ENCODE measurements at places on chromosomes 3 and 15.

DNA sequence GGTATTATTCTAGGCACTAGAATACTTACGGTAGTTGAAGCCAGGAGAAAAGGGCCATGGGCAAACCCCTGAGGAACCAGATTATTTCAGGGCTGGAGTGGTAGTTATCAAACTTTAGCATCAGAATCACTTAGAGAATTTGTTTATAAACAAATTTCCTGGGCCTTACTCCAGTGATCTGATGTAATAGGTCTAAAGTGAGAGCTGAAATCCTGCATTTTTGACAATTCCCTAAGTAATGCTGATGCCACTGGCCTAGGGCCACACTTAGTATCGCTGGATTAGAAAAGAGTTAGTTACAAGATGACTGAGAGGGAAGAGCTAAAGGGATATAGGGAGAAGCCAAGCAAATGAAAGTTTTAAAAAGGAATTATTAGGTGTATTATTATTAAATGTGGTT is 412.5 kb upstream of the THRB start:
- no peak for DNase-seq

DNA sequence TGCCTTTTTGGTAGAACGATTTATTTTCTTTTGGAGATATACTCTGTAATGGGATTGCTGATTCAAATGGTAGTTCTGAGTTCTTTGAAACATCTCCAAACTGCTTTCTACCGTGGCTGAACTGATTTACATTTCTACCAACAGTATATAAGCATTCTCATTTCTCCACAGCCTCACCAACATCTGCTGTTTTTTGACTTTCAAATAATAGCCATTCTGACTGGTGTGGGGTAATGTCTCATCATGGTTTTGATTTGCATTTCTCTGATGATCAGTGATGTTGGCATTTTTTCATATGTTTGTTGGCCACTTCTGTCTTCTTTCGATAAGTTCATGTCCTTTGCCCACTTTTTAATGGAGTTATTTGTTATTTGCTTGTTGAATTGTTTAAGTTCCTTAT is 154.0 kb downstream of the ABHD5 start:
- DNase-seq, result no peak

GRCh38 chr3:24945563-24945962 is 450.9 kb upstream of the THRB start:
- DNase-seq, result no peak

- no peak for DNase-seq
These were observed 24.6 kb upstream of the AP4E1 start for GRCh38 chr15:50883903-50884302.

GRCh38 chr15:93358166-93359059 is 269.4 kb upstream of the RGMA start:
- DNase-seq, result no peak

DNA sequence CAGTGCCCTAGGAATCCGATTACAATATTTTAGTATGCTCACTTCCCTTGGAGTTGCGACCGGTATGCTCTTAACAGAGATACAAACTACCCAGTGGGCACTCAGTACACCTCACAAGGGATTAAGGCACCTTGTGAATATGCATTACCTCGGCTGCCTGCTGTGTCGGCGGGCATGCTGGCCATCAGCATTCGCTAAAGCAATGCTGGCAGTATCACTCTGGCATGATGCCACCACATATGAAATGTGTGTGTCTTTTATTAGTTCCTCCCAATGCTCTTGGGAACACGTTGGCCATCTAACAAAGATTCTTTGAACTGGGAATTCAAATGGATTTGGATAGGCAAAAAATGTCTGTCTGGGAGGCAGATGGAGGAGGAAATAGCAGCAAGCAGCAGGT is 67.4 kb upstream of the FOXB1 start:
- DNase-seq, result no peak

DNA sequence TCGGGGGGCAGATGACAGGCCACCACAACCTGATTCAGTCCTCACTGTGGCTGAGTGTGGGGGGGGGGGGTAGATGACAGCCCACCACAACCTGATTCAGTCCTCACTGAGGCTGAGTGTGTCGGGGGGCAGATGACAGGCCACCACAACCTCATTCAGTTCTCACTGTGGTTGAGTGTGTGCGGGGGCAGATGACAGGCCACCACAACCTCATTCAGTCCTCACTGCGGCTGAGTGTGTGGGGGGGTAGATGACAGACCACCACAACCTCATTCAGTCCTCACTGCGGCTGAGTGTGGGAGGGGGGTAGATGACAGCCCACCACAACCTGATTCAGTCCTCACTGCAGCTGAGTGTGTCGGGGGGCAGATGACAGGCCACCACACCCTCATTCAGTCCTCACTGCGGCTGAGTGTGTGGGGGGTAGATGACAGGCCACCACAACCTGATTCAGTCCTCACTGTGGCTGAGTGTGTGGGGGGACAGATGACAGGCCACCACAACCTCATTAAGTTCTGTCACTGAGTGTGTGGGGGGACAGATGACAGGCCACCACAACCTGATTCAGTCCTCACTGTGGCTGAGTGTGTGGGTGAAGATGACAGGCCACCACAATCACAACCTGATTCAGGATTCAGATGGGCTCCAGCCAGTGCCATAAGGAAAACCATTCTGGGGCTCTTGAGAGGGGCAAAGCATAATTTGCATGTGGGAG is 16.9 kb downstream of the ZNF717 start:
- DNase-seq, result no peak

DNA sequence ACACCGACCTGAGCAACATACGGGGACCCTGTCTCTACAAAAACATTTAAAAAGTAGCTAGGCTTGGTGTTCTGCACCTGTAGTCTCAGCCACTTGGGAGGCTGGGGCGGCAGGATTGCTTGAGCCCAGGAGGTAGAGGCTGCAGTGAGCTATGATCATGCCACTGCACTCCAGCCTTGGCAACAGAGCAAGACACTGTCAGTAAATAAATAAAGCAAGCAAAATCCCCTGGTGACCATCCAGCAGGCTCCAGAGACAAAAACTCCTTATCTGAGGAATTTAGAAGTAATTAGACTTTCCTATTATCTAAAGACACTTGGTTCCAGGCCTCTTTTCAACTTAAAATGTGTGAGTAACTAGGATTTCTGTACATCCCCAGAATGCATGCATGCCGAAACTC is 29.5 kb upstream of the ZNF774 start:
- no peak for DNase-seq

GRCh38 chr3:192890347-192891335 is 27.0 kb downstream of the MB21D2 start:
- DNase-seq, result no peak

DNA sequence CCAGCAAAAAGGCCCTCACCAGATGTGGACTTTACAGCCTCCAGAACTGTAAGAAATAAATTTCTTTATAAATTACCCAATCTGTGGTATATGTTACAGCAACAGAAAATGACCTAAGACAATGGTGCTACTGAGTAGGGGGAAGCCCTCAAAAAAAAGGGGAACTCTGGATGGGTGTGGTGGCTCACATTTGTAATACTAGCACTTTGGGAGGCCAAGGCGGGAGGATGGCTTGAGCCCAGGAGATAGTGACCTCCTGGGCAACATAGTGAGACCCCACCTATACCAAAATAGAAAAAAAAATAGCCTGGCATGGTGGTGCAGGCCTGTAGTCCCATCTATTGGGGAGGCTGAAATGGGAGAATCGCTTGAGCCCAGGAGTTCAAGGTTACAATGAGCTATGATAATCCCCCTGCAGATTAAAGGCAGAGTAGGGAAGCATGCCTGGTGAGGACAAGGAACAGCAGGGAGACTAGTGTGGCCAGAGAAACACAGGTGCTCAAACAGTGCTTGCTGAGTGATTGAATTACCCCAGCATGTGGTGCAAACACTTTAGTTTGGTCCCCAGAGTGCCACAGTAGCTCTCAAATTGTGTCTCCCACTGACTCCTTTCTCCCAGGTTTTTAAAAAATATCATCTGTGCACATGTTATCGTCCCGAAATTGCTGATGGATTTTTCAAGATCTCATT is 13.9 kb upstream of the USP3 start:
- no peak for DNase-seq

DNA sequence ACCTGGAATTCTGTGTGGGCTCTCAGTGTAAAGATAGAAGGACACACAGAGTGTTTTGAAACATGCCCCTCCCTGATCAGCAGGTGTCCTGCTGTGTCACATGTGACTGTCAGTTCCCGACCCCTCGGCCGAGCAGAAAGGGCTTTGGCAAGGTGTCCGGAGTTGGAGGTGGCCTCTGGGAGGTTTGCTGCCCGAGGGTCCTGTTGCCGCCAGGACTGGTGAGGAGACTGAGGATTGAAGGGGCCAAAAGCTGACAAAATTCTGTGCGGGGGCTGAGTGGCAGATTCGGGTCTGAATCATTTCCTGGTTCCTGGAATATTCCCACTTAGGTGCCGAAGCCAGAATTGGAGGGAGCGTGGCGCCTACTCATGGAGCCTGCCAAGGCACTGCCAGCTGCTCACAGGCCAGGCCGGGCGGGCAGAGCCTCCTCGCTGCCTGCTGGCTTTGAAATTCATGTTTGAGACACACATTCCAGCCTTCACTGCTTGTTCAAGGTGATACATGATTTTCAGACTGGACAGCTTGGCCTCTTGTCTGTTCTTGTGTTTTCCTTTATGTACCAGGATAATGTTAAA is 83.8 kb downstream of the APBA2 start:
- DNase-seq, result no peak

GRCh38 chr3:67920969-67921368 is 266.6 kb upstream of the SUCLG2 start:
- DNase-seq, result no peak

DNA sequence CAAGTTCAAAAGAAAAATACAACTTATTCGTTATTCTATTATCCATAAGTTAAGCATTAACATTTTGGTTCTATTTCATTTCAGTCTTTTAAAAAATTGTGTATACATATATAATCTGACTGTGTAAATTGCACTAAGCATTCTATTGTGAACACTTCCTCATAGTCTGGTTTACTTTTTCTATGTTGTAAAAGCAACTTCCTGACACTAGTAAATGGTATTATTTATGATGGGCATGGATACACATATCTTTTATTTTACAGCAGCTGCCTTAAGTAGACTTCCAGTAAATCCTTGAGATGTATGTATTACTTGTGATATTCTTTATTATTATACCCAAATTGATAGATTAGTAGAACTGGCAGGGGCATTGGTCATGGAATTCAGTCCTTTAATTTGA is 58.2 kb downstream of the FNDC3B start:
- DNase-seq, result no peak

- DNase-seq, result no peak
These were observed 16.6 kb downstream of the TEX264 start for GRCh38 chr3:51687431-51688205.

DNA sequence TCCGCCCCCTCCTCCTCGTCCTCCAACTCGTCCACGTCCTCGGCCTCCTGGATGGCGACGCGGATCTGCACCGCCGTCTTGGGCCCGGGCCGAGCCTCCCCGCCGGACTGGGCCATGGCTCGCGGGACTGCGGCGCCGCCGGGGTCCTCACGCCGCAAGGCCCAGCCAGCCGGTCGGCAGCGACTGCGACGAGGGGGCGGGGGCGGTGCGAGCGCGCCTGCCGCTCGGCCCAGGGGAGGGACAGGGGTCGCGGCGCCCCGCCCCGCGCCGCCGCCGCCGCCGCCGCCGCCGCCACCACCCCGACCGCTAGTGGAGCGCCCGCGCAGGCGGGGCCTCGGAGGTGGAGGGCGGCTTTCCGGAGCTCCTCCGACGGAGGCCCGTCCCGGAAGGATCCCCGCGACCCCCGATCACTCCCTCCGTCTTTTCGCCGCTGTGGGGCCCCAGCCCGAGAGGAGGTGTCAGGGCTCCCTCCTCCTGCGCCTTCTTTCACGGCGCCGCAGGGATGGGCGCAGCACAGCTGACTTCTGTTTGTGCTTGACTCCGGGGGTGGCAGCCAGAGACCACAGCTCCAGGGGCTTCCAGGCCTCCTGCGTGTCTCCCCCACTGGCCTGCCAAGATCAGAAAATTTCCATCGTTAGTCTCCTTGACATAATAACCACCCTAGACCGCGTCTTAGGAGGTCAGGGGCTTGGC is at the start of gene LARP6:
Gene LARP6 (minus strand): TSS at position 185 of the 693 bp plus-strand sequence. CDS start 69 bp downstream, at position 116.
- DNase-seq, result no peak

- no peak for DNase-seq
These were observed 212.8 kb upstream of the PRICKLE2 start for GRCh38 chr3:64438066-64438465.

DNA sequence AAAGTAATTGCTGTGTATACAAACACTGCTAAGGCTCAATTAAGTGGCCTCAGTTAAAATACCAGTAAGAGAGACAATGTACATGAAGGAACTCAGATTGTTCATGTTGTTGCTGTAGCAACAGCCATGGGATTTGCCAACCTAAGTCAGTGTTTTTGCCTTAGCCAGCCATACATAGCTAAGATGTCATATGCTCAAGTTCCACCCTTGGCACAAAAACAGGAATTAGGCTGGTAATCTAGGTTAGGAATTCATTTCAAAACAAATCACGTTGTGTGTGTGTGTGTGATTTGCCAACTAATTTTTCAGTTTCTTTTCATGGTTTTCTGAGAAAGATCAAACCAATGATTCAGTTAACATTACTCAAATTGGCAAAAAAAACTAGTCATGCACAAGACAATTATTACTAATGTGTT is 143.7 kb upstream of the KCNMB2 start:
- DNase-seq, result no peak

- no peak for DNase-seq
These were observed at the start of gene SPINT1 for GRCh38 chr15:40843885-40844695. Gene SPINT1 (plus strand): TSS chr15:40844048. CDS start chr15:40844555, 507 bp downstream.

DNA sequence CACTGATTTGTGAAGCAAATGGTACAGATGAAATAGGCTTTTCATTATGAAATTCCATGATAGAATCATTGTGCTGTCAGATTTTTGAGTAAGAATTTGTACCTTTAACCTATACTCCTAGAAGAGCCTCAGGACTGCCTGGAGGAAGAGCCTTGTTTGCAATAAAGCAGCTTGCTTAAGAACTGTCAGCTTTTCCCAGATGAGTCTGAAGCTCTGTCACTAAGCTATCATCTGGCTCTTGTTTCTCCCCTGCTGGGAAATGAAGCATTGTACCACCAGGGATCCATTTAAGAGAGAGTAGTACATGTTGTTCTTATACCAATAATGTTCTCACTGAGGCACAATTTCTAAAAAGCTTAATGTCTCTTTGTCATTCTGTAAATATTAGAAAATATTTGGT is 85.1 kb upstream of the FLNB start:
- no peak for DNase-seq
